ENCODE measurements at places on chromosomes 5 and 9. TPM values are rescaled to one million over a fixed set of nuclear protein-coding genes. Genes with fewer than 3 reads are reported as not detected.

Gene AK8
- polyA plus RNA-seq, result not detected

Gene ADGRV1
- not detected for polyA plus RNA-seq

Gene FBP1
- polyA plus RNA-seq, result 1,158 TPM

DNA sequence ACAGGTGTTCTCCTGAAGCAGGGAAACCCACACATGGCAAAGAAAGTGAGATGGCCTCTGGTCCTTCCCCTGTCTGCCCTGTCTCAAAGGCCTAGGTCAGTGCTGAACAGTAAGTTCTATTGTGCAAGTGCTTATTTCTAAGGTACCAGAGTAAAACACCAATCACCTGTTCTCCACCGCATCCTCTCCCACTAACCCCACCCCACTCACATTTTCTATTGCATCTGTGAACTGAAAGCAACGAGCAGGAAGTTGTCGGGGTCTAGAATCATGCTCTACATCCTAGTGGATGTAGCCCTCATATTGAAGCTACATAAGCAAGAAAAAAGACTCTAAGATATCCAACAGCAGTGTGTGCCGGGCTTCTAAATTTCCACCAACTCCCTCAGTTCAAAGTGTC is 265.9 kb downstream of the ENC1 start:
- no peaks in the 10 kb centered on the region for H3K4me1 ChIP-seq
- no peak overlapping the region for H3K4me3 ChIP-seq
- no peaks in the 10 kb centered on the region for H3K36me3 ChIP-seq

DNA sequence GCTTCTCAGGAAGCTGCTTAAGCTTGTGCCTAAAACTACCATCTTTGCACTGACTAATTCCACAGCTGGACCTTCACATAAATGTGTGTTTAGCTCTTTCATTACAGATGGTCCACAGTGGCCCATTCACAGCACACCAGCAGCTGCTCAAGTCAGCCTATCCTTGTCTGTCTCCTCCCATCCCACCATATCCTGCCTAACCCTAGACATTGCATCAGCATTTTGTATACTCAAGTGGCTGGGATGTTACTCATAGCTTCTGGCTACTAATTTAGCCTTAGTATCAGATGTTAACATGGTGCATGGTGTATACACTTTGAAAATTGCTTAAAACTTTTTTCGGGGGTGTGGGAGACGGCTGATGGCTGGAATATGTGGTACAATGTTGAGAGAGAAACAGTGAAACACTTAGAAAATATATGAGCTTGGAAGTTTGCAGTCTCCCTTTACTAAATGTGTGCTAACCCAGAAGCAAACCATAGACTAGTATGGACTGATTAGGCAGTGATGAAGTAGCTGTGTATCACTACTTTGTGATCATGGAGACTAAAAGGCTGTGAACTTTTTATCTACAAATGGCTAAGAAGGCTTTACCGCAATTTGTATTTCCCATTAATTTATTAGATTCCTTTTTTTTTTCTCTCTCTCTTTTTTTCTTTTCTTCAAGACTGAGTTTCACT is 83.1 kb downstream of the JMY start:
- peaks cover 14% of the 10 kb centered on the region for H3K36me3 ChIP-seq
- no peak overlapping the region for H3K4me3 ChIP-seq
- H3K27me3 ChIP-seq, result no peaks in the 10 kb centered on the region
- H3K4me1 ChIP-seq, result no peaks in the 10 kb centered on the region
- H3K27ac ChIP-seq, result no peak overlapping the region

GRCh38 chr5:109252731-109253130 is 157.0 kb downstream of the PJA2 start:
- H3K27ac ChIP-seq, result no peak overlapping the region
- no peak for DNase-seq
- H3K4me1 ChIP-seq, result no peaks in the 10 kb centered on the region
- no peaks in the 10 kb centered on the region for H3K27me3 ChIP-seq
- no peaks in the 10 kb centered on the region for H3K36me3 ChIP-seq
- H3K4me3 ChIP-seq, result no peak overlapping the region

DNA sequence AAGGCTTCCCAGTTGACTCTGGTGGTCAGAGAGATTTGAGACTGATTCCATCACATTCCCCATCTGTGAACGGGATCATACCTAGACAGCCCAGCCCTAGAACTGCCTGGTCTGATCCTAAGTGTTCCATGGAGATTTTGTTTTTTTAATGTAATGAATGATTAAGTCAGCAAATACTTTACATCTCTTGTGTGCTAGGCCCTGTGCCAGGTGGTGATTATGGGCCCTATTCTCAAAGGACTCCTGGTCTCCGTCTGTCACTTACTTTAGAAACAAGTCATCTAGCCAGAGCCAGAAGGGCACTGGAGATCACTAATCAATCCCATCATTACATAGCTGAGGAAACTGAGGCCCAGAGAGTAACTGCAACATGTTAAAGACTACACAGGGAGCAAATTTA is 1.1 kb upstream of the GPX3 start:
- H3K27ac ChIP-seq, result no peak overlapping the region
- no peak for DNase-seq
- no peak overlapping the region for H3K4me3 ChIP-seq
- H3K36me3 ChIP-seq, result no peaks in the 10 kb centered on the region

DNA sequence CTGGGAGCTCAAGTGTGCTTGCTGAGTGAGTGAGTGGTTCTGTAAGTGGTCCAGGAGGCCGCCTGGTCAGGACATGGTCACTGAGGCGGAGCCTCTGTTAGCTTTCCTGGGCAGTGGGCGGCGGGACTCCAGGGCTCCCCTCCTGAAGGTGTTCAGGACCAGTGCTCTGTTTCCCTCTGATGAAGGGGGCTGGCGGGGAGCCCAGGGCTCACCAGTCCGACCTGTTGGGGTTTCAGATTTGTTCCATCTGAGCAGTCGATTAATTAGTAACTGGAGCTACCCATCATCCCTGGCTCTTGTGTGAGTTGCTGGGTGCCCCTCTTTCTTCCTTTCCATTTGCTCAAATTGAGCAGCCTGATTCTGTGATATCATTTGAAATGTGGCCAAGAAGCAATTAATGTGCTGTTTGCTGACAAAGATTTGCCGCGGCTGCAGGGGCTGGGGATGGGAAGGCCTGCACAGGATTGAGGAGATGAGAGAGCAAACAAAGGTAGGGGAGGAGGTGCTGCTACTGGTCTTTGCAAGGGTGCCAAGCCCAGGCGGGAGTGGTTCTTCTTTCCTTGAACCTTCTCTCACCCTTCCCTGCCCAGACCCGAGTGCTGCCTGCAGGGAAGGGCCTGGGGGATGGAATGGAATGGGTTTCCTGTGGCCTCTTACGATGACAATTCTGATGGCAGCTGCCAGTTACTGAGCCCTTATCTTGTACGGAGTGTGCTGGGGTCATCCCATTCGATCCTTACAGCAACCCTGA is 92.8 kb upstream of the PITX1 start:
- H3K27me3 ChIP-seq, result no peaks in the 10 kb centered on the region
- H3K36me3 ChIP-seq, result no peaks in the 10 kb centered on the region
- H3K4me3 ChIP-seq, result no peak overlapping the region

GRCh38 chr5:124574521-124575436 is 171.7 kb downstream of the ZNF608 start:
- no peaks in the 10 kb centered on the region for H3K4me1 ChIP-seq
- no peaks in the 10 kb centered on the region for H3K36me3 ChIP-seq
- no peak overlapping the region for H3K27ac ChIP-seq
- H3K27me3 ChIP-seq, result no peaks in the 10 kb centered on the region

GRCh38 chr5:142221091-142221860 is 103.5 kb downstream of the SPRY4 start:
- peaks cover 20% of the 10 kb centered on the region for H3K4me1 ChIP-seq
- H3K27ac ChIP-seq, result no peak overlapping the region
- no peaks in the 10 kb centered on the region for H3K27me3 ChIP-seq

- no peak overlapping the region for H3K27ac ChIP-seq
- no peak for DNase-seq
- H3K4me1 ChIP-seq, result no peaks in the 10 kb centered on the region
- no peaks in the 10 kb centered on the region for H3K27me3 ChIP-seq
- H3K4me3 ChIP-seq, result no peak overlapping the region
Measured at GRCh38 chr9:134950386-134951210, 32.9 kb upstream of the FCN1 start.

DNA sequence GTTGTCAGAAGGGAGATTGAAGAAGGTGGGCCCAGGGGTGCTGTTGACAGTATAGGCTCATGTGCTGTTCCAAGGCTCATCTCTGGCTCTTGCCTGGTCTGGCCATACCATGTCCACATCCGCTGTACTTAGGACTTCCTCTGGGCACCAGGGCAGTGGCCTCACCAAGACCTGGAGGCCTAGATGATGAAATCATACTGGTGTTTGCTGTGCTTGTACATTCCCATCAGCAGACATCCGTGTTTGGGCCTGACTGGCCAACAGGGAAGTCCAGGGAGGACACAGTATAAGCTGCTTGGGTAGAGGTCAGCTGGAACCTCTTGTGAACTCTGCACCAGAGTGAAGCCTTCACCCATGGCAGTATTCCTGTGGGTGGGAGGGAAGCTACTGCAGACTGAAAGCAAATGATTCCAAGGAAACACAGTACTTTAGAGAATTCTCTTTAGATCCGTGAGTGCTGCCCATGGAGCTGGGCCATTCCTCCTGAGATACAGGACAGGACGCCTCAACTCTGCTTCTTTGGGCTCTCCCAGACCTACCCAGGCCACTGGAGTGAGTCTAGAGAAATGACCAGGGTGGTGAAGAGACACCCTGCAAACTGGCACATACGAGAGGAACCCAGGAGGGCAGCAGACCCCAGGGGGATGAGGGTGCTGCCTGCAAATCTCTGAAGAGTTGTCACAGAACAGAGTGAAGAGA is 22.5 kb downstream of the POLR1E start:
- peaks cover 36% of the 10 kb centered on the region for H3K36me3 ChIP-seq
- H3K4me1 ChIP-seq, result no peaks in the 10 kb centered on the region
- no peak overlapping the region for H3K4me3 ChIP-seq
- no peak overlapping the region for H3K27ac ChIP-seq

- no peaks in the 10 kb centered on the region for H3K27me3 ChIP-seq
- H3K4me3 ChIP-seq, result no peak within 1 kb of the TSS
- no peaks in the 10 kb centered on the region for H3K4me1 ChIP-seq
- peak within 1 kb of the TSS; percentile 45 for H3K27ac ChIP-seq
- peak; percentile 44 for DNase-seq
Measured at GRCh38 chr9:33239921-33240320, at the start of gene SPINK4. Gene SPINK4 (plus strand): TSS chr9:33240167. CDS start chr9:33240209, 42 bp downstream.

DNA sequence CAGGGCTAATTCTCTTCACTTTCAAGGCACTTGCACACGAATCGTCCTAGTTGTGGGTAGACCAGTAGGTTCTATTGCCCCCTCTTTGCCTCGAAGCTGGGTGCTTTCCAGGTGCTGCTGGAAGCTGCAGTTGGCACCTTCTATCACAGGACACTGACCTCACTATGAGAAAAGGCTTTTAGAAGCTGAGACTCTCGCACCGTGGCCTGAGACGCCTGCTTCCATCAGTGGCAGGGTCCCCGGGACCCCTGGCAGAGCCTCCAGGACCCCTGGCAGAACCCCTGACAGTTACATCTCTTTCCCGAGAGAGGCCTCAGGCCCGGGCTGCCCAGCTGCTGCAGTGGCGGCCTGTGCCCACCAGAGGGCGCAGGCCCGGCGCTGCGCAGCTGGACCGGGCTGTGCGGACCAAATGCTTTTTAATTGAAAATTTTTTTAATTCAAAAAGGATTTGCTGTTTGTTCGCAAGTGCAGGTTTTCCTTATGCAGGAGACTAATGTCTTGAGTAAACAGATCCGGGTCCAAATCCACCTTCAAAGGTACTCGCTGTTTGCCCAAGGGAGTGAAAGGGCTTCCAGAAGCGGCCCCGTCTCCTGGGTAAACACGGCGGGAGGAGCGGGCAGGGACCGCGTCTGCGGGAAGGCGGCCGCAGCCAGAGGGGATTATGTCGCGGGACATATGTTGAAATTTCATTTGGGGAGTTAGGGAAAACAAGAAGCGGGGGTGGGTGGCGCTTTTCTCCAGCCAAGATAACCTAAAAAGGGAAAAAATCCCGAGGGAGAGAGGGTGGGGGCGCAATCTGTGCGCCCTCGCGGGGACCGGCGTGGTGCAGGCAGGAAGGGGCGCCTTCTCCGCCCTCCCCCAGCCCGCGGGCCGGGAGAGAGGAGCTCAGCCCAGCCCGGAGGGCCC is 114.5 kb upstream of the LMX1B start:
- DNase-seq, result peak; percentile 61
- H3K4me3 ChIP-seq, result no peak overlapping the region
- peaks cover 1% of the 10 kb centered on the region for H3K27me3 ChIP-seq
- H3K4me1 ChIP-seq, result peaks cover 4% of the 10 kb centered on the region

- H3K4me3 ChIP-seq, result no peak overlapping the region
- peaks cover 3% of the 10 kb centered on the region for H3K4me1 ChIP-seq
- no peak overlapping the region for H3K27ac ChIP-seq
Measured at GRCh38 chr5:143182901-143183820, 220.3 kb downstream of the NR3C1 start.

DNA sequence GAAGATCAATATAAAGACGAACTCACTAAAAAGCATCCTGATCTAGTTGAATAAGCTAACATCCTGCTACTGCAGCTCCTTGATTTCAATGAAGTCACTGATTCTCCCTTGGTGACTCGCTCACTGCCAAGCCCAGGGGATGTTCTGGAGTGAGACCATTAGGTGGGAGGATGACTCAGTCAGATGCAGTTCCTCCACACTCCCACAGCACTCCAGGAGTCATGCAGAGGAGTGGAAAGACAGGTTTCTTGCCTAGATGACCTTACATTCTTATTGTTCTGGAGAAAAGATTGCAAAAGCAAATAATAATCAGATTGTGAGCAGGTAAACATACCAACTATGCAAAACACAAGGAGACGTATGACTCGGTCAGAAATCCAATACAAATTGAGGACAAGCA is 15.3 kb downstream of the GCNT4 start:
- H3K36me3 ChIP-seq, result peaks cover 9% of the 10 kb centered on the region
- no peaks in the 10 kb centered on the region for H3K4me1 ChIP-seq
- H3K4me3 ChIP-seq, result no peak overlapping the region
- H3K27ac ChIP-seq, result no peak overlapping the region

- H3K4me1 ChIP-seq, result no peaks in the 10 kb centered on the region
- no peak overlapping the region for H3K27ac ChIP-seq
Measured at GRCh38 chr5:65927503-65928321, 1.3 kb downstream of the ERBIN start.

- H3K27me3 ChIP-seq, result no peaks in the 10 kb centered on the region
- H3K4me1 ChIP-seq, result no peaks in the 10 kb centered on the region
- DNase-seq, result no peak
- H3K27ac ChIP-seq, result no peak overlapping the region
- no peaks in the 10 kb centered on the region for H3K36me3 ChIP-seq
Measured at GRCh38 chr5:136682986-136683385, 317.6 kb upstream of the TRPC7 start.

DNA sequence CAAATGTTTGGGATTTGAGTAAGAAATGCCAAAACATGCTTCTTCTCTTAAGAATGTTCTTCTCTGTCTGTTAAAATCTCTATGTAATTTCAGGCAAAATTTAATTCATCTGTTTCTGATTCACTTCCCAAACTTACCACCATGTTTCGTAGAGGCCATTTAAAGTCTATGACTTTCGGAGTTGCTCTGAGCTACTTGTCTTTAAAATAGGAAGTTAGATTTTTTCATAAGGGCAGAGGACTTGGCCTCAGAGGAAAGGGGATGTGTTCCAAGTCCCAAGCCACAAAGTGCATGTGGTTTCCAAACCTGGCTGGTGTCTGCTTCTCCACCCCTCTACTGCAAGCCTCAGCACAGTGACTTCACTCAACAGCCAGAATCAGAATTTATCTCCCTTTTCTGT is 111.3 kb upstream of the ADRA1B start:
- no peak overlapping the region for H3K4me3 ChIP-seq
- H3K27me3 ChIP-seq, result no peaks in the 10 kb centered on the region
- DNase-seq, result no peak
- H3K4me1 ChIP-seq, result no peaks in the 10 kb centered on the region

Measured in small intestine (tissue), 16 donors.